ENCODE measurements at places on chromosomes 7 and 10.

- no peak for DNase-seq
Measured at GRCh38 chr7:156829669-156830336, 63.2 kb downstream of the LMBR1 start.

GRCh38 chr7:77362905-77363304 lies 53.2 kb downstream of the GSAP start:
- no peak for DNase-seq

DNA sequence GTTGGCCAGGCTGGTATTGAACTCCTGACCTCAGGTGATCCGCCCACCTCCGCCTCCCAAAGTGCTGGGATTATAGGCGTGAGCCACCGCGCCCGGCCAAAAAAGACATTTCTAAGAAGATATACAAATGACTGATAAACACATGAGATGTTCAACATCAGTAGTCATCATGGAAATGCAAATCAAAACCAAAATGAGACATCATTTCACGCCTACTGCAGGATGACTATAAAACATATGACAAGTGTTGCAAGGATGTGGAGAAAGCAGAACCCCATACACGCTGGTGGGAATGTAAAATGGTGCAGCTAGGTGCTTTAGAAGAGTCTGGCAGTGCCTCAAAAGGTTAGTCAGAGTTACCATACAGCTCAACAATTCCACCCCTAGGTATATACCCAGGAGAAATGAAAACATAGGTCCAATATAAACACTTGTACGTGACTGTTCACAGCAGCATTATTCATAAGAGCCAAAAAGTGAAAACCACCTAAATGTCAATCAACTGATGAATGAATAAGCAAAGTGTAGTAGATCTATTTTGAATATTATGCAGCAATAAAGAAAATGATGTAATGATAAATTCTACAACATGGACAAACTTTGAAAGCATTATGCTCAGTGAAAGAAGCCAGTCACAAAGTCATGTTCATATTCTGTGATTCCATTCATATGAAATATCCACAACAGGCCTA lies 24.5 kb downstream of the TMEM209 start:
- no peak for DNase-seq

DNA sequence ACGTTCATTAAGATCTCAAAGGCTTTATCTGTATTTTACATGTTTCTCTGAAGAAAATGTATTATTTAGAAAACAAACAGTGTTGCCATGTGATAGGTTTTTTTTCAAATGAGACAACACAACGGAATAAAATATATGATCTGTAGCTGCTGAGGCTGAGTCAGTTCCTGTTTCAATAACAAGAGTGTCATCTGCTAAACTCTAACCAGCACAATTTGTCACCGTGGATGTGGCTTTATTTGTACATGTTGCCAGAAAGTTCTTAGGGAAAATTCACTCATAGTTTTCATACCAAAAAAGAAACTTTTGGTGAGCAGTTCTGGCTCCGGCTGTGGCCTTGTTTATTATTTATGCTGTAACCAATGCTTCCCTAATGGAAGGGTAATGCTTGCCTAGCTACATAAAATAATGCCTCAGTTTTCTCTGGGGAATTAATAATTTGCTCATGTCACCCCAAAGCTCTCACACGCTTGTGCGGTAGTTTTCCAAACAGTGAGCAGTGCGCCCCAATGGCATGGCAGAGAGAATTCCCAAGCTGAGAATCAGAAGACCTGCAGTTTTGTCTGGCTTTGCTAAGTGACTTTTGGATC lies 20.3 kb upstream of the KLF6 start:
- peak; percentile 9 for DNase-seq

DNA sequence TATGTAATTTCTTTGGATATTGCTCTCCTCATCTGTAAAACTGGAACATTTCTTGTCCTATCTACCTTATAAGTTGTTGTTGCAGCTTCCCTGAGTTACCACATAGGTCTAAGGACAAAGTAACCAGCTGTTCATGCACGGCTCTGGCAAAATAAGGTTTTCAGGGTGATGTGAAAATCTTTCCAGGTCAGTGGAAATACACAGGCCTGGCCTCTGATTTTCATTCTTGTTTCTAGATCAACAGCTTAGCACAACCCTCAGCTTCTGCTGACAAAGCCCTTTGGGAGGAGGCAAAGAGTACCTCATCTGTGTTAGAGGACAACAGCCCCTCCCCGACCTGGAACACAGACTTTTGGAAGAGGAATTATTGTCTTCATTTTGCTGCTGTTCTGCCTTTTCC lies 117.5 kb upstream of the AGK start:
- peak; percentile 31 for DNase-seq

DNA sequence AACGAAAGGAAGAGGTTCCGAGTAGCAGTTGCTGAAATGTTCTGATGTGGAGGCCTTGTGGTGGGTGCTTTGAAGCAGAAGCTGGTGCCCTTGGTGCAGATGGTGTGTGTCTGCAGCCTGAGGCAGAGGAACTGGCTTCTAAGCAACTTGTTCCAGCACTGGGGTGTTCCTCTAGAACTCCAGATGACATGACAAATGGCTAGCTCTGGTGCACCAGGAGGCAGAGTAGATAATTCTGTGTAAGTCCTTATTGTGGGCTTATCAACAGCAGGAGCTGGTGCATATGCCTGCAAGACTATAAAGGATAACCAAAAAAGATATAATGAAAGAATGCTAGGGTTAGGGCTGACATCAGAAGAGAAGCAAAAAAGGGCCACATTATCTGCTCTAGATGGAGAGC lies 76.5 kb downstream of the ARL5B start:
- DNase-seq = no peak

DNA sequence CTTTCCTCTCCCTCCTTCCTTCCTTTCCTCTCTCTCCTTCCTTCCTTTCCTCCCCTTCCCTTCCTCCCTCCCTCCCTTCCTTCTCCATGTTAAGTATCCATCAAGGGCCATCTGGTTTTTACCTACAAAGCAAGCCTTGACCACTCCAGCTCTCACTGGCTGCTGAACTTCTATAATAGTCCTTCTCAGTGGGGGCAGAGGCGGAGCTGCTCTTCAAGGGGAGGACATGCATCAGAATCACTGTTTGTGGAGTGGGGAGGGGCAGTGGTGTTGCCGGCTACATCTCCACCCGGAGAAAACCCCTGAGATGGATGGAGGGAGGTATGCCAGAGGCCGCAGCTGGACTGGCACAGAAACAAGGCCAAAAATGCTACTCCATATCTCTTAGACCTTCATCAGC lies 25.9 kb downstream of the LAMB1 start:
- peak; percentile 2 for DNase-seq

Measured in NCI-H345 (cell line).